MV-4-11 (cell line): ENCODE measurements at places on chromosomes 4 and X.

- no peak for DNase-seq
These were observed 9.2 kb upstream of the MAML3 start for GRCh38 chr4:140163029-140163810.

- peak; percentile 73 for DNase-seq
These were observed 60.4 kb downstream of the CCNI start for GRCh38 chr4:77015390-77015789.

DNA sequence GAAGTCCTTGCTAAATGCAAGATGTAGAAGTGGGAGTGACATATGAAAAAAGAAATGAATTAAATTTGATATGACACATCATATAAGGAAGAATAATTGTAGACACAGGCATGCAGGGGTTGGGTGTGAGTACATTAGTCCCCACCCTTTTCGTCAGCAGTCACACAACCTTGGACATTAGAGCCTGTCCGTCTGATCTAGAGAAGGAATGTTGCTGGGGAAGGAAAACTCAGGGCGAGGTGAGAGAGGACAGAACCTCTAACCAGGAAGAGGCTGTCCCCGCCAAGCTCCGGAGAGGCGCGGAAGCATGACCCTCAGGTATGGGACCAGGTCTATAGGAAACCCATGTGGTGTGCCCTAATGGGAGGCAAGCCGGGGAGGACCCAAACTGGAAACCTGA, 102.1 kb downstream of the RELL1 start:
- DNase-seq, result no peak

- no peak for DNase-seq
These were observed 2.1 kb downstream of the MTM1 start for GRCh38 chrX:150570512-150570911.

- no peak for DNase-seq
These were observed 226.9 kb upstream of the HCCS start for GRCh38 chrX:10884246-10884645.

DNA sequence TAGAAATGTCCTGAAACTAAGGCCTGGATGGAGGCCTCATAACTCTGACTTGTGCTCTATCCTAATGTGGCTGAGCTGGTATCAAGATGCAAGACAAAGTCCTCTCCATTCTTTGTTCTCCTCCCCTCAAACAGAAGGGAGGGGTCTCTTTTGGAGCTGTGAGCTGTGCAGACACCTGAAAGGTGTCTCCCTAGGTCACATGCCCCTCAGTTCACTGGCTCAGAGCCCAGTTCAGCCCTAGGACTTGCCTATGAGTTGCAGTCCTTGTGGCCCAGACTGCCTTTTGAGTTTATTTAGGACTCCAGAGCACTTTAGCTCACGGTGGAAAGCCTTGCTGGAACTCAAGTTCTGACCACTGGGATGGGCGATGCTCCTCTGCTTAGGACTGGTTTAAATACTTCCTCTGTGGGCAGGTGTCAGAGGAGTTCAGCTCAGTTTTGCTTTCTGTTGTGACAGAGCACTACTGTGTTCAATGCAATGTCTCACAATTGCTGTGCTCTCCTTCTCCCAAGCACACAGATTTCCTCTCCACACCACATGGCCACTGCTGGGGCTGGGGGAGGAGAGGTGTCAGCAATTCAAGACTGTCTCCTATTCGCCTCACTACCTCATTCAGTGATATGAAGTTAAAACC, 84.8 kb upstream of the ZNF827 start:
- no peak for DNase-seq
